ENCODE measurements at places on chromosomes 4 and X. TPM values are rescaled to one million over a fixed set of nuclear protein-coding genes. Genes with fewer than 3 reads are reported as not detected.

DNA sequence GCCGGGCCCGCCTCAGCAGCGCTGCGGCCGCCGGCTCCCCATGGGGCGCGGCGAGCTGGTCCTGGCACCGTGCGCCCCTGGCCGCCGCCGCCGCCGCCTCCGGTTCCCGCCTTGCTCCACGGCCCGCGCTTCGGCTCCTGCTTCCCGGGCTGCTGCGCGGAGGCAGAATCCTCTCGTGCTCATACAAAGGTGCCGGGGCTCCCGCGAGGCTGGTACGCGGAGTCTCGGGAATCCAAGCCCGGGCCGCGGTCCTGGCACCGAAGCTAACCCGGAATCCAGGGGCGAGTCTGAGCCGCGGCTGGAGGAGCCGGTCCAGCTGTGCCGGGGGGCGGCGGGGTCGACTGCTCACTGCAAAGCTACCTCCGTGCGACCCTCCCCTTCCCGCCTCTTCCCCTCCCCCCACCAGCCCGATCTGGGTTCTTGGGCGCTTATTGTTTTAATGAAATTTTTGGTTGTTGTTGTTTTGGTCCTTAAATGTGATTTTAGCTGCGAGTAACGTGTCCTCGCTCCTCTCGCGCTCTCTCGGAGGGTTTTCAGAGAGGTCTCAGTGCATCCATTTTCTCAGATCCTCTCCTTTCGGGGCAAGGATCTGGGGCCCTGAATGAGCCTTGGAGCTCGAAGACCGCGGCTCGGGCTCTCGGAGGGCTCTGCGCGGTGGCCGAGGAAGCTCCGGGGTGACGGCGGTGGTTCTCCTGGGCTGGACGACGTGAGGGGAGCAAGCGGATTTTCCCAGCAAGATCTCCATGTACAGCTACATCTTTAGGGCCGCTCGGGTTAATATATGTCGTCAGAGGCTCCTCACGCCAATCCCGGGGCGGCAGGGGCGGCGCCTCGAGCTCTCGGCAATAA, at the start of gene HAND2:
HAND2 (minus strand) TSS at position 753 of the 849 bp plus-strand sequence. CDS start 940 bp downstream, outside the sequence.
- peak; percentile 87 for DNase-seq

DNA sequence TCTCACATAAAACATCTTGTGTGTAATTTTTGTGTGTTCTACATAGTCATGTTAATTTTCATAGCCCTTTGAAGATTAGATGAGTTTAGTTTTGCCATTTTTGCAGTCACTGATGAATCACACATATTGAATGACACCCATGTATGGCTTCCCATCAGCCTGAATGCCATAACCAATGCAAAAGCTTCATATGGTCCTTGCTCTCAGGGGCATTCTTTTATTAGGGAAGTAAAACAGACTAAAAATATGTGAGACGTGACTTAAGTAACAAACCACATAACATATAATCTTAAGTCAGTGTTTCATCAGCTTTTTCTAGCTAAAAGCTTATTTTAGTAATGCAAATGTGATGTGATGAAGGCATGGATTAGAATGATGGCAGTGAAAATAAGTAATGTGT, 8.2 kb downstream of the SLC25A4 start:
- DNase-seq: no peak

DNA sequence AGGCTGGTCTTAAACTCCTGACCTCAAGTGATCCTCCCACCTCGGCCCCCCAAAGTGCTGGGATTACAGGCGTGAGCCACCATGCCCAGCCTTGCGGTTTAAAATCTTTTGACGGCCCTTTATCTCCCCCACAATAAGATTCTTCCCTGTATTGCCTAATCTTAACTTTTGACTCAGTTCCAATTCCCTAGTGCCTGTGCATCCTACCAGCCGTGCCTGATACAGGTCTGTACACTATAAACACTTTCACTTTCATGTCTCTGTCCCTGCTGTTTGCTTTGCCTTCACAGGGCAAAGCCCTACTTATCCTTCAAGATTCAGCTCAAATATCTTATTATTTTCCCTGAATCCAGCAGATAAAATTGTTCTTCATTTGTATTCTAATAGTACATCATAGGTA, 74.6 kb downstream of the WDR44 start:
- DNase-seq: no peak

- no peak for DNase-seq
Measured at GRCh38 chrX:16671005-16671404, 21.0 kb downstream of the S100G start.

MAGEC3 gene
- 0.25 TPM for total RNA-seq

DNA sequence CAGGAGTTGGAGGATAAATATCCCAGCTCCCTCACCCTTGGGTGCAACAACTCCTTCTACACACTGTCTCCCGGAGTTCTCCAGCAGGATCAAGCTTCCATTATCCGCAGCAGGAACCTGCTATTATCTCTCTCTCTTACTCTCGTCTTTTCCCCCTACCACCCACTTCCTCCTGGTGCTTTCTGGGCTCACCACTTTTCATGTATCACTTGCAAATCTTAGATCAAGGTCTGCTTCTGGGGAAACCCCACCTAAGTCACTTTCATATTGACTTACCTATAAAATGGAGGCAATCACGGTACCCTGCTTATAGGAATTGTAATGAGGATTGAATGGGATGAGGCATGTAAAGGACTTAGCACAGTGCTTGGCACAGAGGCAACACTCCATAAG, 589.5 kb downstream of the BCOR start:
- no peak for DNase-seq

DNA sequence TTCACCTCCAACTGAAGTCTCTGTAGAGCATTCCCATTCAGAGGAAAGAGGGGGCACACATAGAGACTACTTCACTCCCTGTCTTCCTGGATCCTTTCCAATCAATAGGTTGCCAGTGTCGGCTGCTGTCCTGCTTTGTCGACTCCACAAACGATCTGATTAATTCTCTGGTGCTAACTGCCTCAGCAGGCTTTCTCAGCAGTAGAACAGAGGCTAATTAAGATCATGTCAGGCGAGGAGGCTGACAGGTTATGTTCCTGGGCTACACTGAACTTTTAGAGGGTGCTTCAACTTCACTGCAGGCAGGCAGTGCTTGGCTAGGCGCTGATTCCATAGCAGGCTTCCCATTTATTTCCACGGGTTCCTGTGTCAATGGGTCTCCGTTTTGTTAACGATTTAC, 79.2 kb downstream of the GRIA3 start:
- DNase-seq: no peak

GRCh38 chr4:131137196-131137595, 2011.9 kb upstream of the PCDH10 start:
- no peak for DNase-seq

XAGE1B gene
- not detected for total RNA-seq

DNA sequence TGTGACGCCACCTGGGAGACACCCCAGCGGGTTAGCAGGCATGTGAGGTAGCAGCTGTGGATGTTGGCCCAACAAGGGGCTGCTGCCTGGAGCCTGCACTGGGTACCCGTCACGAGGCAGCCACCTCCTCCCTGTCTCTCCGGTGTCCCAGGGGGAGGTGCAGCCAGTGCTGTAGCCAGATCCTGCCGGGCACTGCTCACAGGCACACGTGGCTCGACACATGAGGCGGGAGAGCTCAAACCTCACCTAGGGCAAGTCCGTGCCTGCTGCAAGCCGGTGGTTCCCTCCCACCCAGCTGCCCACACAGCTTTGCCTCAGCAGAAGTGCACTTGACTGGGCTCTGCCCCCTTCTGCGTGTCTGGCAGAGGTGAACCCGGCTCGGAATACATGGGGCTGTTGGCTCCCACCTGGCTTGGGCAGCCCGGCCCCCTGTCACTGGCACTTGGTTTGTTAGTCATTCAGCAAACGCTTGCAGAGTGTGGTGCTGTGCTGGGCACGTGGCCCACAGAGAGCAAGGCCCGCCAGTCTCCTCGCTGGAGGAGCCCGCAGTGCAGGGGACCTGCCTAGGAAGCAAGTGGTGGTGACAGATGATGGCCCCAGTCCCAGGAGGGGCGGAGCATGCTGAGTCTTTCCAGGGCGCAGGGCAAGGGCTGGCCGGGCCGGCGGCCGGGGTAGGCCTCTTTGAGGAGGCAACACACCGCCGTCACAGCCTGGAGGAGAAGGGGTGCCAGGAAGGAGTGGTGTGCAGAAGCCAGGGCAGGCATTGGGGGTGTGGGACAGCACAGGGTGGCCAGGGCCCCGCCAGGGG, 10.1 kb upstream of the SH3TC1 start:
- peak; percentile 86 for DNase-seq

GRCh38 chr4:6024313-6024960, 6.2 kb upstream of the C4orf50 start:
- DNase-seq: no peak

DNA sequence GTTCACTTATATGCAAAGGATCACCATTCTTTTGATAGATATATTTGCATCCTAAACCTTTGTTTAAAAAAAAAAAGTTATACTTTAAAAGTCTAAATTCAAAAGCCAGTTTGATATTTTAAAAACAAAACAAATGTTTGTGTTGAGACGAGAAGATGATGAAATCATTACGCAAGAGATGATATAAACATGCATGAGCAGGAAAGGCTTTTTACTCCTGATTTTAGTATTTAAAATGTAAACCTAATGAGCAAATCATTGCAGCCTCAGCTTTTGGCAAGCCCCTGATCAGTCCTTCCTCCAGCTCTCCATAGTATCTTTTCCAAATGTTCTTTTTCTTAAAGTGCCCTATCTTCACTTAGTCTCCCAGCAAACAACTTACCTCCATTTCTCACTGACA, 115.6 kb downstream of the ARAP2 start:
- DNase-seq: no peak

GRCh38 chrX:2336181-2336580, 164.6 kb downstream of the DHRSX start:
- DNase-seq: no peak

- no peak for DNase-seq
Measured at GRCh38 chr4:14188214-14188613, 560.7 kb upstream of the BOD1L1 start.

GRCh38 chr4:83174844-83175414, 60.4 kb upstream of the PLAC8 start:
- DNase-seq: no peak

GRCh38 chrX:112941209-112941837, 100.7 kb upstream of the AMOT start:
- DNase-seq: no peak

GRCh38 chr4:101033986-101034385, 313.3 kb downstream of the PPP3CA start:
- DNase-seq: no peak

DNA sequence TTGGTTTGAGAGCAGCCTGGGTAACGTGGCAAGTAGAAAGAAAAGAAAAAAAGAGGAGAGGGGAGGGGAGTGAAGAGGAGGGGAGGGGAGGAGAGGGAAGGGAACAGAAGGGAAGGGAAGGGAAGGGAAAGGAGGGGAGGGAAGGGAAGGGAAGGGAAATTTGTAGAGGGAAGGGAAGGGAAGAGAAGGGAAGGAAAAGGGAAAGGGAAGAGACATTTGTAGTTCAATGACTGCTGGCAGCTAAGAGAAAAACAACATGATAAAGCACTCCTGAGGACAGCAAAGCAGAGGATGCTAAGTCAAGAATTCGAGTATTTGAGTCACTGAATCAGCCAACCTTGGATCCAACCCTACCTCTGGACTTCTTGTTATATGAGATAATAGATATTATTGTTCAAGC, 38.2 kb upstream of the BMP2K start:
- DNase-seq: no peak

DMRTC1 gene
- not detected for total RNA-seq

DNA sequence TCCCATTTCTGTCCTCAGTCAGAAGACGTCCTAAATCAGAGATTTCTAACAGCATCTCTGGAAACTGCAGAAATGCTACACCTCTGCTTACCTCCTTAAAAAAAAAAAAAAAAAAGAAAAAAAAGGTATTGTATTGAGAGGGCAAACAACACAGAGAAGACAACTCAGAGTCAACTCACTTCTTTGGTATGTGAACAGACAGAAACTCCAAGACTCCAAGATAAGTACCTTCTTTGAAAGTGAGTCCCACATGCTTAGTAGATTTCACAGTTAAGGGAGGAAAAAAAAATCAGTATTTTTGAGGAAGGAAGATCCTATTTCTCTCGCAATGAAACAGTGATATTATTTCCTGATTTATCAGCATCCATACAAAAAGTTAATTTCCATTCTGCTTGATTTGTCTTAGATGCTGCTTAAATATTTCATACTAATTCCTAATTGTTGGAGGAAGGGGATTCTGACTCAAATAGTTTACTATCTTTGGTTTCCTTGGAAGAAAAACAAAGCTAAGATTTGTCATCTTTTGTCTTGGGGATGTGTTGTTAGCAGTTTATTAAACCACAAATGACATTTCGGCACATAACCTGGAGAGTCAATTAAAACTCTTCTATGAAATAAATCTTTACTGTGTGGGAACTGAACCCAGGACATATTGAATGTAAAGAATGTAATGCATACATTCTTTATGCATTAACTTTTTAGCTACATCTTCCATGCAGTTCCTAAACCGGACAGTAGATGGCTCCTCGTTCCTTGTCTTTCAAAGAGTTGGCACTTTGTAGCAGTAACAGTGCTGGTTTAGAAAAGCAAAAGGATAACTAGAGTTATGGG, 4.7 kb downstream of the RASGEF1B start:
- no peak for DNase-seq

DNA sequence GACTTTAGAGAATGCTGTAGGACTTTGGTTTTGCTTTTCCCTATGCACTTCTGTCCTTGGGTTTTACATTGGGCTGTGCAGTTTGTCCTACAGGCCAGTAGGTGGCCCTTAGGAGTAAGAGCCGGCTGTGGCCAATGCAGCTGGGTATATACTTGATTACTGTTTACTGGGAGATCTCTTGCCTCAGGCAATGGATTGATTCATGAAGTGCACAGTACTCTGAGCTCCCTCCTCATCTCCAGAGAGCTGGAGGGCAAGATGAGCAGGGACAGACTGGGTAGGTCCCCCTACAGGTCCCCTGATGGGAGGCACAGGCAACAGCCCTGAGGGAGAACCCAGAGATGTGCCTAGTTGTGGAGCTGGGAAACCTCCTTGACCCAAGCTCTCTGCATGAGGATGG, 103.8 kb upstream of the QRFPR start:
- no peak for DNase-seq

- no peak for DNase-seq
Measured at GRCh38 chr4:109027016-109027500, 264.2 kb upstream of the ETNPPL start.

TRPC3 gene
- 0.13 TPM for total RNA-seq

DNA sequence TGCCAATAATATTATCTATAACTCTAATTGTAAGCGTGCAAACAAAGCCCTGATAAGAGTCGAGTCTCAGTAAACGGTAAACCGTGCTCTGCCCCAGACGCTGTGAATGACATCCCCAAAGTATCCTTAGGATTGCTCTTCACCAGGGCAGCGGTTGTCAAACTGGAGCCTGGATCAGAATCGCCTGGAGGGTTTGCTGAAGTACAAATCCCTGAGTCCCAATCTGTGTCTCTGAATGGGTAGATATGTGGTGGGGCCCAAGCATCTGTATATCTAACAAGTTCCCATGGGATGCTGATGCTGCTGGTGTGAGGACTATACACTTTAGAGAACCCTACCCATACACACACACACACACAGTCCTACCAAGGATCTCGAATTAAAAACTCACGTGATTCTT, 813 bp upstream of the APBB2 start:
- DNase-seq: no peak

PDS5A gene
- total RNA-seq: 31.1 TPM

GRCh38 chr4:37951461-37952352, 8.5 kb upstream of the PTTG2 start:
- no peak for DNase-seq

DDX53 gene
- total RNA-seq: not detected

NPY1R gene
- total RNA-seq: 0.92 TPM

GRCh38 chrX:18725310-18725943, 18.0 kb downstream of the PPEF1 start:
- no peak for DNase-seq

PDE5A gene
- 12.0 TPM for total RNA-seq

All from heart right ventricle (tissue), 16 donors.